HTR-8/SVneo (cell line): ENCODE measurements at places on chromosomes 2 and 18.

DNA sequence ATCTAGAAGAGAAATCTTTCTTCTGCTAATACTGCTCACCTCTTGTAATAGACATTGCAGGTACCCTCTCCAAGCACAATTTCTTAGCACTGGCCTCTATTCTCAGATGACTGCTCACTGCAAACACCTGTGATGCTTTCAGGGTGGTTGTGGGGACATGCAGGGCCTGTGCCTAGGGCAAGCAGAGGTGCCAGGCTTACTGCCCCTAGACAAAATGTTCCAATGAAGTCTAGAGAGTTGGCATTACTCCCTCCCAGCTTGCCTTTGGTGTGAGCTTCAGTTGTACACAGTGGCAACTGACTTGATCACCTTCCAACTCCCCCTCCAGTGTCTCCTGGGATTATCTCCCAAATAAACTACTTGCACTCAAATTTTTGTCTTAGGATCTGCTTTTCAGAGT, 12.9 kb upstream of the TXNDC2 start:
- DNase-seq = no peak

- no peak for DNase-seq
Measured at GRCh38 chr2:191112448-191112901, 38.3 kb downstream of the STAT4 start.

DNA sequence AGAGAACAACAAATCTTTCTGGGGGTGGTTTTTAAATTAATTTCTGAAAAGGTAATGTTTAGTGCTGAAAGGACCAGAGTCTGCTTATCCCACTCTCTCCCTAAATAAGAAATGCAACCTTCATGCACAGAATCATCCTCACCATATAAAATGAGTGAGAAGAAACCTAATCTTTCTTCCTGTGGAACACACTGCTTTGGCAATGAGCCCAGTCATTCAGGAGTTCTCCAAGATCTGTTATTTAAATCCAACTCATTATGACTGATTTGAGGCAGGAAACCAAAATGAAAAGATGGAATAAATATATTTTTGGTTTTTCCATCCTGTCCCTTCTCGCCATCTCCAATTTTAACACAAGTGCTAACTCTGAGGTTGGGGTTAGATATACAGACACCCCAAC, 228.3 kb downstream of the SRBD1 start:
- no peak for DNase-seq

DNA sequence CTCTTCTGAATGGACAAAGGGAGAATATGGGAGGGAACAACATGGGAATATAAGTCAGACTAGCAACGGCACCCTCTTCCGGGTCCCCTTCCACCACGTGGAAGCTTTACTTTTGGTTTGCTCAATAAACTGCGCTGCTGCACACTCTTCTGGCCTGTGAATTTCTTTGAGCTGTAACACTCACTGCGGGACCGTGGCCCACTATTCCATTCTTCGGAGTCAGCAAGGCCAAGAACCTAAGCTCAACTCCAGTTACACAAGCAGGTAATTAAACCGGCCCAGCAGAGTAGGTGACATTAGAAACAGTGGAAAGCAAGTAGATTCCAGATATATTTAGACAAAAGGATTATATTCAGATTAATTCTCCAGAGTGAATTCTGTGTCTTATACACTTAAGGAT, 697.4 kb upstream of the NXPH2 start:
- no peak for DNase-seq

DNA sequence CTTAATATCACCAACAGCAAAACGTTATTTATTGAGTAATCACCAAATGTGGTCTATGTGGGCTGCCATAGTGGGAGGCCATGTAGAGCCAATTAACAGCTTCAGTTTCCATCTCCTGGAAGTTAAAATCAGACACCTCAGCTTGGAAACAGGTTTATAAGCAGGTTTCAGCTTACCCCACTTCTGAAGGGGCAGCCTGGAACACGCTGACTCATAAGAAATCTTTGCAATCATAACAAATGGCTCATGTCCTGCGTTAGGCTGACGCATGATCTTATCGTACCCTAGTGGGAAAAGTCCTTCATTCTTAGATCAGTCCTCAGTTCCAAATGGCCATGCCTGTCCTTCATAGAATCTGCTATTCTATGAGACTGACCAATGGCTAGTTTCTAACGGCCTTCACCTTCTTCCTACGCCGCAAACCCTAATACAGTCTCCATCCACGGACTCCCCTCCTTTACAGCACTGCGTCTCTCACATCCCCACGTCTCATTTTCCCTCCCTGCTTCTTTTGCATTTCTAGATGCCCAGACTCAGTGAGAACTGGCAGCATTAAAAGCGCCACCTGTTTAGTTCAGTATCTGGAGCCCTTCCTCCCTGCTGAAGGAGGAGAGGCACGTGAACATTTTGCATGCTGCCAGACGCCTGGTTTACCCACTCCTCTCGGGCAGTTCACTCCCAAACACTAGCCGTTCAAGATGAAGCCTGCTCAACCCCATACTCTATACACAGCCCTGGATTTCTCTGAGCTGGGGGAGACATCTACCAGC, 24.2 kb upstream of the BZW1 start:
- DNase-seq = peak; percentile 58

DNA sequence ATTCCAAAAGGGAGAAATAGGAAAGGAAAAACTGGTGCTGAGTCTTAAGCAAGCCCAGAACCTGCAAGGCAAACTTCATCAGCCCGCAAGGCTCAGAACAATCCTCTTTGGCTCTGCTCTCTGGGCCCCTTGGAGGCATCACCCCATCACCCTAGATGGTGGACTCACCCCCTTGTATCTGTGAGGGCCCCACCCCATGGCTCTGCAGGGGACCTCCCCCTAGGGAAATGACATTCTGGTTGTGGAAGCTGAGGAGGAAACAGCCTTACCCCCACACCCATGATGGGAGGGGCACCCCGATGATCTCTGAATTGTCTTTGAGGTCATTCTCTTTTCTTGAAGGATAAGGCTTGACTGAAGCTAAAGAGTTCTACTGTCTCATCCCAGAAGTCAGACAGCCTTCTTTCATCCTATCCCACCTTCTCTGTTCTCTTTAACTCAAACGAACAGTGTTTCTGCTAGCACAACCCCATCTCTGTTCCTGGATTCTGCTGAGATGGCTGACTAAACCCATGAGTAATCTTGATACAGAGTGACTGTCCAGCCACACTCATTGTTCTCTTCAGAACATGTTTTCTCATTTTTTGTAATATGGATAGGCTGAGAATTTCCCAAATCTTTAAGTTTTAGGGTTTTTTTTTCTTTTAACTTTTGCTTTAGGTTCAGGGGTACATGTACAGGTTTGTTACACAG, 492.1 kb upstream of the MYT1L start:
- no peak for DNase-seq

- no peak for DNase-seq
Measured at GRCh38 chr2:195472501-195473234, 184.4 kb upstream of the SLC39A10 start.
